Right renal cortex interstitium (tissue), 3 donors: ENCODE measurements at places on chromosomes 5 and 9.

DNA sequence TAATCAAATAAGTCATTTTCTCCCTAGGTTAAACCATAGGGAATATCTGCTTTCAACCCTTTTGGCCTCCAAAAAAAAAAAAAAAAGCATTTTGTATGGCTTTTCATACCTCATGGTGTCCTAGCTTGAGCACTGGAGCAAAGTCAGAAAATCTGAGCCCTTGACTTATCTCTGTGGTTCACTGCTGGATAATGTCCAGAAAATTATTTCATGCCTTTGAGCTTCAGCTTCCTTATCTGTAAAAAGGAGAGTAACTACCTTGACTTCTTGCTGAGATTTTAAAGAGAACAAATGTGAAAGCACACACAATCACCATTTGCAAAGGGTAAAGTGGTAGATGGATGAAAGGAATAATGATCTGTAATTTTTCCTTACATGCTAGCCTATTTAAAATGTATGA lies 165.9 kb downstream of the ALDH1A1 start:
- no peak for DNase-seq

- no peak for DNase-seq
Measured at GRCh38 chr9:116190637-116191396, 37.2 kb downstream of the PAPPA start.

- DNase-seq: peak; percentile 65
Measured at GRCh38 chr9:38620483-38621433, at the start of gene ANKRD18A. TSS of gene ANKRD18A (minus strand) at chr9:38620596. CDS start at chr9:38620285, 311 bp downstream.

- no peak for DNase-seq
Measured at GRCh38 chr5:66669086-66669861, 73.1 kb downstream of the MAST4 start.

GRCh38 chr5:132388244-132389050 lies 18.9 kb downstream of the SLC22A5 start:
- DNase-seq: no peak

GRCh38 chr5:154276261-154276972 lies 85.9 kb downstream of the GALNT10 start:
- DNase-seq: no peak

- no peak for DNase-seq
Measured at GRCh38 chr9:36721846-36722588, 149.3 kb downstream of the MELK start.

GRCh38 chr5:50711280-50711679 lies 44.8 kb downstream of the PARP8 start:
- DNase-seq: no peak

- DNase-seq: no peak
Measured at GRCh38 chr5:30878296-30878695, 315.2 kb upstream of the CDH6 start.

GRCh38 chr9:133813749-133814585 lies 75.8 kb upstream of the SARDH start:
- DNase-seq: no peak

DNA sequence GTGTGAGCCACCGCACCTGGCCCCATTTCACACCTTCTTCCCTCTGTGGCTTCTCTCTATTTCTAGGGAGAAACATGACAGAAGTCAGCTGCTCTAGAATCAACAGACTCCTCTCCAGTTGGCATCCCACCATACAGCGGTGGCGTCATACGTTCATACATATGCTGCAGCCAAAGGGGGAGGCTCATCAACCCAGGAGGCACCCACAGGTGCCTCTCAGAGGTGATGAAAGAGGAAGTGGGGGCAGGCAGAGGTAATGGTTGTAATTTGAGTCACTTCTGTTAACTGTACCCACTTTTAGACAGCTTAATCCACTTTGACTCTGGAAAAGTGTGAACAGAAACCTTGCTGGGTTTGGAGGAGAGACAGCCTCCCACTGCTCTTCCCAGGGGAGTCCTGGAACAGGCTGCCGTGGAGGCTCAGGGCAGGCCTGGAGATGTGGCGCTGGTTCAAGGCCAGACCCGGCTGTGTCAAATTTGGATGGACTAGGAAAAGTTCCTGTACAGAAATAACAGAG lies 47.3 kb upstream of the SUB1 start:
- DNase-seq: no peak

DNA sequence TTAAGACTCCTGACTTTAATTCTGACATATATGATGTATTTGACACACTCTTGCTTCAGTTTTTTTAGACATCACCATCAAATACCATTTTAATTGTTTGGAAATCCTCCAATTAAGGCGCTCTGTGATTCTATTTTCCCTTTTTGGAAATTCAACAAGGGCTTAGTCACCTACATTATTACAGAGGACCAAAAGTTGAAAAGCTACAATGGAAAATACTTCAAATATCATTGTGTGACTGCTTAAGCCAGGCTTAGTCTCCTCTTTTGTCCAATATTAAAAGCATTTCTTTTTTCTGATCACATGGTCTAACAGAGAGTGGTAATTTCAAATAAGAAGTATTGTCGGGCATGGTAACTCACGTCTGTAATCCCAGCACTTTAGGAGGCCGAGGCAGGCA lies 160.3 kb downstream of the CEMIP2 start:
- no peak for DNase-seq

DNA sequence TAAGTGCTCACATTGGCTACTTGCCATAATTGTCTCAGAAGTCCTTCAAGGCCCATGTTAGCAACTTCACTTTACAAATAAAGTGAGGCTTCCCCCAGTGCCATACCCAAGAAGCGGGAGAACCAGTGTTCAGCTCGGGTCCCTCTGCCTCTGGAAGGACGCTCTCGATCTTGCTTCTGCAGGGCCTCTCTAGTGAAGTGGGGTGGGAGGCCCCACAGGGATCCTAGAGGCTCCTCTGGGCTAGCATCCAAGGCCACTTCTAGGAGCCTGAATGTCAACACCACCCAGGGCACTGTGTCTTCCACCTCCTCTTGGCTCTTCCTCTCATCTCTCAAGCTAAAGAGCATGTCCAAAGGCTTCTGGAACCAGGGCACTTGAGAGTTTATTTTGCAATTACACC lies 282.5 kb downstream of the GADD45G start:
- no peak for DNase-seq

GRCh38 chr9:130407916-130408663 lies 36.7 kb upstream of the ASS1 start:
- DNase-seq: no peak

- no peak for DNase-seq
Measured at GRCh38 chr5:74020503-74020902, 394.5 kb downstream of the ARHGEF28 start.

GRCh38 chr5:120043431-120043830 lies 414.1 kb downstream of the FAM170A start:
- no peak for DNase-seq

GRCh38 chr9:116027951-116028350 lies 125.6 kb upstream of the PAPPA start:
- no peak for DNase-seq

- DNase-seq: no peak
Measured at GRCh38 chr5:178425621-178426068, 164.5 kb downstream of the COL23A1 start.

GRCh38 chr5:148559461-148559860 lies 94.9 kb downstream of the HTR4 start:
- no peak for DNase-seq

GRCh38 chr5:71864730-71865601 lies 145.9 kb downstream of the CARTPT start:
- no peak for DNase-seq
